RPMI7951 (cell line): ENCODE measurements at places on chromosomes 6 and 20. TPM values are rescaled to one million over a fixed set of nuclear protein-coding genes. Genes with fewer than 3 reads are reported as not detected.

- no peak for DNase-seq
Measured at GRCh38 chr6:166341464-166341863, 881 bp downstream of the SFT2D1 start.

- DNase-seq = peak; percentile 79
Measured at GRCh38 chr6:129748212-129748900, 38.4 kb upstream of the ARHGAP18 start.

DNA sequence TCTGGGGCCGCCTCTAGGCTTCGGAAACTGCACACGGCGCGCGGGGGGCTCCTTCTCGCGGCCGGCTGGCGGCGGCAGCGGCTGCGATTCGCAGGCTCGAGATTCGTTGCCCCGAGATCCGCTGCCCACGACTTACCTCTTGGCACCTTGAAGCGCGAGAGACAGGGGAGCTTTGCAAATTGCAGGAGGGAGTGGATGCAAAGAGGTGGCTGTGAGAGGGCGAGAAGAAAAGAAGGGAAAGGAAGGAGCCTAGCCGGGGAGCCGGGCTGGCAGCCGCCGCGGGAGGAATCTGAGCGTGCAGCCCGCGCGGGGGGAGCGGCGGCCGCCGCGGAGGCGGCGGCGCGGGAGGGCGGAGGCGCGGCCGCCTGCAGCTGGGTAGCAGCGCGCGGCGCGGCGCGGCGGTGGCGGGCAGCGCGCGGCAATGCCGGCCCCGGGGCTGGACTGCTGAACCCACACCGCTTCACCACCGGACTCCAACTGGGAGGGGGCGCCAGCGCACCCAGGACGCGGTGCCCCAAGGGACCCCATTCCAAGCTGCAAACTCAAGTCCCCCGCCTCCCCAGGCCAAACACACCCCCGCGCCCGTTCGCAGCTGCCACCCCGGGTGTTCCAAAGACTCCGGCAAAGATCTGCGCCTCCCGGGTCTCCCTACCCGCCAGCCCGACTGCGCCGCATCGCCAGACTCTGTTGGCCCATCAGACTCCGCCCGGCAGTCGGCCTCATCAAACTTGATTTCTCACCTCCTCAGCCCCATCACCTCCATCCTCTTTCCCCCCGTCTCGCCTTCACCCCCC, 44.2 kb upstream of the SUPT3H start:
- peak; percentile 85 for DNase-seq

DNA sequence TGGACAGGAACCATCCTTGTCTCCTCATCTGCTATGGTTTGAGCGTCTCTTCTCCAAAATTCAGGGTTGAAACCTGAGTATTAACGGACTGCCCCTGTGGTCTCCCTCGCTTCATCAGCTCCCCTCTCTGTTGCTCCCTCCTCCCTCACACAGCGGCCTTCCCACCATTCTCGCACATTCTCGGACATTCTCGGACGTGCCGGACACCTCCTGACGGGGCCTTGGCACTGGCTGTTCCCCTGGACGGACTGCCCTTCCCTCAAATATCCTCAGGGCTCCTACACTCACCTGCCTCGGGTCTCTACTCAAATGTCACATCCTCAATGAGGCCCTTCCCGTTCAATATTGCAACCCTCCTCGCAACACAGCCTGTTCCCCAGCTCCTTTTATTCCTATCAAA, 115.8 kb downstream of the TBC1D7 start:
- no peak for DNase-seq

GRCh38 chr6:30722280-30723112, 2.3 kb downstream of the TUBB start:
- peak; percentile 82 for DNase-seq

DNA sequence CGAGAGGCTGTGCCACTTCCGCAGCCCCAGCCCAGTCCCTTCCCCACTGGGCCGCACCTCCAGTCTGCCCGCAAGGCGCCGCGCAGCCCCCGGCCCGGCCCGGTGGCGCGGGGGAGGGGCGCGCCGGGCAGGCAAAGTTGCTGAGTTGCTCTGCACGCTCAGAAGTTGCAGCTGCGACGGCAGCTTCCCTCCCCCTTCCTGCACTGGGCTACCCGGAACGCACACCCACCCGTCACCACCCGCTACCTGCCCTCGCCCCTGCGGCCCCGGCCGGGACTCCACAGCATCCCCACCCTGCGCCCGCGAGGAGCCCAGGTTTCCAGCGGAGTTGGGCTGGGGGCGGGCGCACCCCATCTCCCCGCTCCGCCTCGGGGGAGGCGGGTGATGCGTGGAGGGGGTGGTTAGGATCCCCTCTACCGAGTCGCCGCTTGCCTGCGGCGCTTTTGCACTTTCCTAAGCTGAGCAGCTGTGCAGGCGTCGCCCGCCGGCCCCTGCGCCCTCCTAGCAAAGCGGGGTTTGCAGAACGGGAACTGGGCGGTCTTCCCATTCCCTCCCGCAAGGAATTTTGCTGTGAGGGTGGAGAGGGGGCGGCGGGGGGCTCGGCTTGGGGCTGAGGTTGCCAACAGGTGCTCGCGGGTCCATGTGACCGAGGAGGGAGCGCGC, 55.9 kb upstream of the RREB1 start:
- DNase-seq = no peak

- no peak for DNase-seq
Measured at GRCh38 chr6:7419065-7419464, 29.5 kb downstream of the RIOK1 start.

- no peak for DNase-seq
Measured at GRCh38 chr20:47164140-47164539, 192.4 kb downstream of the ZMYND8 start.

- DNase-seq = peak; percentile 98
Measured at GRCh38 chr20:31811796-31812728, 7.1 kb upstream of the MYLK2 start.

DNA sequence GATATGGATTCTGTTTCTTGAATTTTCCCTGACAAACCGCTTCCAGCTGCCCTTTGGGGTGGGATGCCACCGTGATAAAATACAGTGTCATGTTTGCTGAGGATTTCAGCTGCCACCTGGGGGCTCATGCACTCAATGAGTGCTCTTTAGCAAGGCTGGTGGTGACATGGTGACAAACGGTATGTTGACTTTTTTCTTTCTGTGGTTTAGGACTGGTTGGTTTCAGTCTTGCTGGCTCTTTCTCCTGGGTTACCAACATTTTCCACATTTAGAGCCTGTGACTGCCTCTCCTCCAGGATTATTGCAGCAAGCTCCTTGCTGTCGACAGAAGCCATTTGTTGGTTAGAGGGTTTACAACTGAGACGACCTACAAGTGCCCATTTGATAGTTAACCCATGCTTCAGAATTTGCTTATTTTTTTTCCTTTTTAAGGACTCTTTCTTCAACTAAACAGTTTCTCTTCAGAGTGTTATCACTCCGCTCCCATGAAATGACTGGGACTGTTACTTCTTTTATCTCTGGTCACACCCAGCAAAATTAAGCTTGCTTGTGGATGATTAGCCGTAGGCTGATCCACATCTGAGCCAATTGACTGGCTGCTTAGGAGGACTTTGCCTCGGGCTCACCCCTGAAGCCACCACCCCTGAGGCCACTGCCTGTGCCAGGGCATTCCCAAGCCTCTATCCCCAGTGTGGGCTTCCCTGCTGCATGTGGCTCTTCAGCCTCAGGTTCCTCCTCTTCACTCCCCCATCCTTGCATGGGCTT, 48.4 kb upstream of the CDYL start:
- DNase-seq = peak; percentile 55

DNA sequence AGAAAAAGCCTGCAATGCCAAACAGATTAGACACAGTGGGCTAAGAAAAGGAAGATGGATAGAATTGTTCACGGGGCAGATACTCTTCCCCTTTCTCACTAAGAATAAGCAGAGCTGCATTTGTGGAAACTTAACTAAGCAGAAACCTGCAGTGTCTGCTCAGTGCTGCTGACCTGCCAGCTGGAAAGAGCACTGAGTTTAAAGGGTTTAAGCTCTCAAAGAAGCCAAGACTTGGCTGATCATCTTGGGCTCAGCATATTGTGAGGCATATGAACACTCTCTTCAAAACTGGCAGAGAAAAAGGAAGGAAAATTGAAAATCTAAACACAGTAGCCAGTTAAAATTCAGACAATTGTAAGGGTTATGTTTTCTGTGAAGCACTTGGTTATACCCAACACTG, 711.1 kb upstream of the EPHA7 start:
- no peak for DNase-seq

GRCh38 chr6:146110990-146111389, 82.1 kb downstream of the GRM1 start:
- no peak for DNase-seq

GRCh38 chr6:122184401-122184827, 215.0 kb upstream of the HSF2 start:
- peak; percentile 24 for DNase-seq

GRCh38 chr6:143191361-143191760, 130.7 kb downstream of the AIG1 start:
- no peak for DNase-seq

DNA sequence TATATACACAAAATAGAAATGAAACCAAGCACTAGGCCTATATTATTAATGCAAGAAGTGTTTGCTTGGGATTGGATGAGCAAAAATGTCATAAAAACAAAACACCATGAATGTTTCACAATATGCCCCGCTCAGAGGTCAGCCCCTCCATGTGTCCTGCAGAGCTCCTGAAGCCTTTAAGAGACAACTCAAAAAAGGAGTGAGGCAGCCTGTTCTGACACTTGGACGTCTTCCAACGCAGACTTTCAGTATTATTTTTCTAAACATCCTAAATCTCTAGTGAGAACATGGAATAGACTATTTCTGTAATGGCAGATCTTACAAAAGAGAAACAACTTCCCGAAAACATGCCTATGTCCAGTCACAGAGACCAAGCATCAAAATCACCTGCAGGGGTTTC, 322.6 kb downstream of the PRKN start:
- no peak for DNase-seq

GRCh38 chr6:41777551-41778285, 2.0 kb downstream of the FRS3 start:
- DNase-seq = no peak

- no peak for DNase-seq
Measured at GRCh38 chr6:90695316-90695715, 108.4 kb upstream of the MAP3K7 start.

GRCh38 chr20:48492715-48493070, 335.1 kb downstream of the PREX1 start:
- DNase-seq = no peak

LRRC73 gene
- total RNA-seq = 0.10 and 0.60 TPM in 2 replicates

KIAA1755 gene
- total RNA-seq = 0.59 and 1.1 TPM in 2 replicates

F13A1 gene
- not detected in 2 replicates for total RNA-seq

CD24 gene
- total RNA-seq = 0.72 and 1.9 TPM in 2 replicates

MEP1A gene
- not detected in 2 replicates for total RNA-seq

SULF2 gene
- 66.1 and 74.4 TPM in 2 replicates for total RNA-seq

SOX12 gene
- total RNA-seq = 3.1 and 6.1 TPM in 2 replicates

CYP39A1 gene
- total RNA-seq = 1.8 and 2.3 TPM in 2 replicates

FOXO3 gene
- 16.2 and 19.0 TPM in 2 replicates for total RNA-seq

NRN1 gene
- total RNA-seq = 26.8 and 32.8 TPM in 2 replicates

OVOL2 gene
- total RNA-seq = not detected in 2 replicates
